ENCODE measurements at places on chromosomes 13 and 19. TPM values are rescaled to one million over a fixed set of nuclear protein-coding genes. Genes with fewer than 3 reads are reported as not detected.

The BCL3 gene
- 18.3 TPM for total RNA-seq

The CNN1 gene
- 174 TPM for total RNA-seq

- DNase-seq = peak; percentile 63
Measured at GRCh38 chr19:47762615-47763308, 15.7 kb upstream of the SELENOW start.

DNA sequence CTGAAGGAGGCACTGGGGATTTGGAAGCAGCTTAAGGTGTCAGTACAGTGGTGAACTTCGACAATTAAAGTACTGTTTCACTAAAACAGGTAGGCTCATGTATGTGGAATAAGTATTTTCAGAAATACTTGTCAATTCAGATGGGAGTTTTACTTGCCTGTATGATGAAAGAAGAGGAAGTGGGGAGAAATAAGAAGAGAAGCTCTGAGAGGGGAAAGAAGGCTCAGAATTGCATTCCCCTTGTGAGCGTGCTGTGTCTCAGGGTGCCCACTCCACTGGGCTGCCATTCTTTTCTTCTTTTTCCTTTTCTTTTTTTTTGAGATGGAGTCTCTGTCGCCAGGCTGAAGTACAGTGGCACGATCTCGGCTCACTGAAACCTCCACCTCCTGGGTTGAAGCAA lies 38.6 kb upstream of the RNF17 start:
- no peak for DNase-seq

- DNase-seq = no peak
Measured at GRCh38 chr13:34588362-34588761, 353.7 kb upstream of the NBEA start.

GRCh38 chr13:75079226-75079625 lies 402.7 kb downstream of the TBC1D4 start:
- no peak for DNase-seq

DNA sequence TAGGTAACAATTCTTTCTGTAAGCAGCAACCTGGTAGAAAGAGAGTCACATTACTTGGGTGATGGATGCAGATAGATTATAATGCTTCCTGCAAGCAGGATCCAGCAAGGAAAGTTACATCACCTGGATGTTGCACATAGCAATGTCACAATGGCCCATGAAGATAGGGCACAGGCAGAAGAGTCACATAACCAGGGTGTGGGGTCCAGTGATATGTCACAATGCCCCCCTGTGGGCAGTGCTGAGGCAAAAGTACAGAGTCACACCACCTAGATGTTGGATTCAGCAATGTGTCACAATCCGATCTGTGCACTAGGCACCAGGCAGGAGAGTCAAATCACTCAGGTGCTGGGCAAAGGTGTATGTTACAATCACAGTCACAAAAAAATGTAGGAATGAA lies 4.0 kb upstream of the ZNF43 start:
- DNase-seq = no peak

Measured in Right ventricle myocardium inferior (tissue), 1 donor.